ENCODE measurements at places on chromosomes 7 and 10. TPM values are rescaled to one million over a fixed set of nuclear protein-coding genes. Genes with fewer than 3 reads are reported as not detected.
A peak's percentile ranks its signal among the peaks of the same experiment; 100 is the strongest.

- DNase-seq, result no peak
- H3K27ac ChIP-seq, result no peak overlapping the region
- H3K27me3 ChIP-seq, result no peaks in the 10 kb centered on the region
- peaks cover 2% of the 10 kb centered on the region for H3K4me1 ChIP-seq
These were observed 121.0 kb downstream of the NEURL1 start for GRCh38 chr10:103614306-103615158.

- H3K36me3 ChIP-seq, result no peaks in the 10 kb centered on the region
- H3K4me1 ChIP-seq, result peaks cover 17% of the 10 kb centered on the region
- no peak overlapping the region for H3K27ac ChIP-seq
- H3K27me3 ChIP-seq, result no peaks in the 10 kb centered on the region
- no peak for DNase-seq
These were observed 1011.2 kb downstream of the KCNMA1 start for GRCh38 chr10:76626386-76626785.

DNA sequence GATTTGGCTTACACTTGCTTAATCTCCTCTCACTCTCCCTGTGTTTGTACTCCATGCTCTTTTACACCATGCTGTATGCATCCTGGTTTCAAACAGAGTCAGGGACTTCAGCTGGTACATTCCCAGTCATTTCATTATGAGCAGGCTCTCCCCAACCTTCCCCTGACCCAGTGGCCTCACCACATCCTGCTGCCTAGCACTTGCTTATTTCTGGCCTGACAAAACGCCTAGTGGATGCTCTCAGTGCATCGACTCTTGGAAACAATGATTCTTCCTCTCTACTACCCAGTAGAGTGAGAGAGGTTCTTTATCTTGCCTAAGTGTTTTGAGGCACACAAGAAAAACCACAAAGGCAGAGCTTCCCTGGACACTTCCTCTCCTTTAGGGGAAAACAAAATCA is 63.4 kb downstream of the CAV1 start:
- no peak overlapping the region for H3K4me3 ChIP-seq
- H3K36me3 ChIP-seq, result no peaks in the 10 kb centered on the region
- DNase-seq, result no peak
- peak overlapping the region; percentile 86 for H3K27ac ChIP-seq
- no peaks in the 10 kb centered on the region for H3K27me3 ChIP-seq

The VPS37D gene
- total RNA-seq, result 5.0 TPM

The IFIT2 gene
- 8.8 TPM for total RNA-seq

The COL1A2 gene
- 7,492 TPM for total RNA-seq

The SOSTDC1 gene
- not detected for total RNA-seq

The TLX1 gene
- total RNA-seq, result not detected

Measured in osteocyte (in vitro differentiated cells).